NCI-H510A (cell line): ENCODE measurements at places on chromosomes 7 and 10.
A peak's percentile ranks its signal among the peaks of the same experiment; 100 is the strongest.

GRCh38 chr10:88989824-88990383 is 694 bp upstream of the FAS start:
- DNase-seq = no peak

DNA sequence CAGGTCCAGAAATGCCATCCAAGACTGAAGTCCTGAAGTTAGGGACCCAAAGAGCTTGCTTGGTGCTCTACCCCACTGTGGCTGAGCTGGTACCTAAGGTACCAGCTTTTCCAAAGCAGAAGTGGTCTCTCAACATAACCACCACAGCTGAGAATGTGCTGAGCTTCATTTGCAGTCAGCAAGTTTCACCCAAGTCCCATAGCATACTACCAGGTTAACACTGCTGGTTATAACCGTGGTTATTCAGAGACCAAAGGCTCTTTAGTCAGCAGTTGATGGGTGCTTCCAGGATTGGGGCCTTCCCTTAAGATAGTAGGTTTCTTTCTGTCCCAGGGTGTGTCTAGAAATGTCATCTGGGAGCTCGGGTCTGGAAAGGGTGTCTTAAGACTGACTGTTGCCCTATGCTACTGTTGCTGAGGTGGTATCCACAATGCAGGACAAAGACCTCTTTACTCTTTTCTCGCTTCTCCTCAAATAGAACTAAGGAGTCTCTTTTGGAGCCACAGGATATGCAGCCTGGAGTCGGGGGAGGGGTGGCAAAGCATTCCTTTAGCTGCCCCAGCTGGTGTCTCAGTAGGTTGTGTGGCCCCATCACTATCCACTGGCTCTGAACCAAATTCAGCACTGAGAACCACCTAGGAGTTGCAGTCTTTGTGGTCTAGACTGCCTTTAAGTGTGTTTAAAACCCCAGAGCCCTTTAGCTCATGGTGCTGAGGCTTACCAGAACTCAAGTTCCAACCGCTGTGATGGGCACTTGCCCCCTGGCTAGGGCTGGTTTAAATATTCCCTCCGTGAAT is 354.9 kb upstream of the SEMA3C start:
- DNase-seq = no peak

DNA sequence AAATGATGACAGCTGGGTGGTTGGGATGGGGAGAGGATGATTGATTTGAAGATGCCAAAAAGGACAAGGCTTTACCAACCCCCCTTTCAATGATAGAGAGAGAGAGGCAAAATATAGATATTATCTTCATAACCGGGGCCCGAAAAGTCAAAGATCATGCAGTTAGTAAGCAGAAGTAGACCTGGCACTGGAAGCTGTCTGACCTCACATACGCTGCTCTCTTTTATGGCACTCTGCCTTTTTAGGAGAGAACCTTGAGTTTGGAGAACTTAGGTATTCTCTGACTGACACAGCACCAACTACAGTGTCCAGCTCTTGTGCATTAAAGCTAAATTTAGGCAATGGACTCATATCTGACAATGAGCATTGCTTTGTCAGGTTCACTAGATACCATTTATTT is 30.7 kb downstream of the CNNM2 start:
- no peak for DNase-seq

DNA sequence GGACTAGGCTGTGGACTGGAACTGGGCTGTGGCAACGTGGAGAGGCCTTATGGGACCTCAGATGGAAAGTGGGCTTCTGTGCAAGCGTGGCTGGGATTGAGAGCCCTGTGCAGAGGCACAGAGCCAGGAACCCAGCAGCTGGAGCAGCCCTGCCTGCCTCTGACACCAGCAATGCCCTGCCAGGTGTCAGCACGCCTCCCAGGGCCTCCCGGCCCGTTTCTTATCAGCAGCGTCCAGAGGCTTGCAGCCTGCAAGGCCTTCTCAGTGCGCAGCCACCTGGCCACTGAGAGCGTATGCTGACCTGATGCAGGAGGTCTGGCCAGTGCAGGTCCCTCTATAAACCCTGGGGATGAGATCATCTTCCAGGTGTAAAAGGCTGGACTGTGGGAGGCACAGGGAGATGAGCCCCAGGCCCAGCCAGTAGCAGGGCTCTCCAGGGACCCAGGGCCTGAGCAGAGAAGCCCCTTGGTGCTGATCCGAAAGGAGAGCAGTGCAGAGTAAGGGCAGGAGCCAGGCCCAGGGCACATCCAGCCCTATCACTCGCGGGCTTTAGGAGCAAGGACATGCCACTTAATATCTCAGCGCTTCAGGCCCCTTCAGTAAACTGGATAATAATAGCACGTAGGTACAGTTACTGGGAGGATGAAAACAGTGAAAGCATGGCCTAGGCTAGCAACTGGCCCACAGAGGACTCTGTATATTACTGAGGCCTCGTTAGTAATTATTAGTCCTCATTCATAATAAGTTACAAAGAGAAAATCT is 38.8 kb upstream of the ANTXRL start:
- DNase-seq = no peak

GRCh38 chr7:40047661-40048060 is 86.8 kb downstream of the MPLKIP start:
- DNase-seq = no peak

DNA sequence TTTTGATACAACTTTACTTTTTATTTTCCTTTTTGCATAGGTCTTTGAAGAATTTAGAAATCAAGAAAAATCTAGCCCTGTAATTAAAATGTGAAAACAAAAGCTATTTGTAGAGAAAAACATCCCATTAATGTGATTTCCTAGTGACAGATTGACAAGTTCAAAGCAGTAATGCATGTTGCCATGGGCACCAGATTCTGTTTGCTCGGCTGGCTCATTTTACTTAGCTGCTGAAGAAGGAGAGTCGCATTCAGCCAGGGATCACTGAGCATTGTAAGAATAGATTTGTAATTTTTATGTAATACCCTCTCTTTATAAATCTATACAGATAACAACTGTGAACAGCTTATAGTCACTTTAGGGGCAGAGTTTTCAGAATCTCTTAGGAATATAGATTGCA is 28.5 kb downstream of the DNAJB9 start:
- DNase-seq = peak; percentile 27

DNA sequence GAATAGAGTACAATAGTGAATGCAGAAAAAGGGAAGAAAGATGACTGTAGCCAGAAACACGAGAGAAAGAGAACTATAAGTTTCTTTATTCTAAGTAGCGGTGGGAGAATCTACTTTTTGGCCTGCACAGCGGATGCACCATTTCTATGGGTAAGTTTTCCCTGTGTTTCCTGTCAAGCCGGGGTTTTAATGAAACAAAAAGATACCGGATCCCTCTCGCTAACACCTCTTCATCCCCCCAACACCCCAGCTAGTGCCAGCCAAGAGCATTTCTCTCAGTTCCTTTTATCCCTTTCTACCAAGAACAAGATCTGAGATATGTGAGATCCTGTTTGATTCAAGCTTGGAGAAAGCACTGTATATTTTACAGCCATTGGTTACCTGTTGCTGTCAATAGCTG is 14.7 kb downstream of the PTPRZ1 start:
- no peak for DNase-seq

DNA sequence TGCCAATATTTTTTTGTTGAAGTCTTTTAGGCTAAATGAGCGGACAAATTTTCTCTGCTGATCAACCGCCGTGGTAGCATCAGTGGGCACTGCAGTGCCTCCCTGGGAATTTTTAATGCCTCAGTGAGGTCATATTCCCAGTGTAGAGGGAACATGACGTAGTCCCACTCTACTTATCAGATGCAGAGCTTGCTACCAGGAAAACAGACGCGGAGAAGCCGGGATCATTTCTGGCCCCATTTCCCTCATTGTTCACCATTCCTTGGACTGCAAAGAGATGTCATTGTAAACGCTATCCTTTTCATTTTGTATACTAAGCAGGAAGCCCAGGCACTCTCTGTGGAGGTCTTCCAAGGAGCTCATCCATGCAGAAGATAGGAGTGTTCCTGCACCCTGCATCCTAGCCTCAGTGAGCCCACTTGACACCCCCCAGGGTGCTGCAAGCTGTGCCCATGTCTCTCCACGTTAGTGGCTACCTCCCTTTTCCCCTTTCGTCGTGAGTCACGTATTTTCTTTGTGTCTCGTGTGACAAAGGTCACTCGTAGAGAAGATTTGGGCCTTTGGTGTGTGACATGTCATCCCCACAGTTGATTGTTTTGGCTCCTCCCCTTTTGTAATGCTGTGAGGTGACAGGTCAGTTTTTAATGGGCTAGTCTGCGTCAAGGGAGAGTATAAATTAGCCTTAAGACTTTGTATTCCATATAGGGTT is 145.5 kb downstream of the TCF7L2 start:
- no peak for DNase-seq

- no peak for DNase-seq
Observed at GRCh38 chr7:112383671-112384417, 66.4 kb upstream of the IFRD1 start.

GRCh38 chr10:77524281-77524711 is 113.3 kb downstream of the KCNMA1 start:
- DNase-seq = no peak

DNA sequence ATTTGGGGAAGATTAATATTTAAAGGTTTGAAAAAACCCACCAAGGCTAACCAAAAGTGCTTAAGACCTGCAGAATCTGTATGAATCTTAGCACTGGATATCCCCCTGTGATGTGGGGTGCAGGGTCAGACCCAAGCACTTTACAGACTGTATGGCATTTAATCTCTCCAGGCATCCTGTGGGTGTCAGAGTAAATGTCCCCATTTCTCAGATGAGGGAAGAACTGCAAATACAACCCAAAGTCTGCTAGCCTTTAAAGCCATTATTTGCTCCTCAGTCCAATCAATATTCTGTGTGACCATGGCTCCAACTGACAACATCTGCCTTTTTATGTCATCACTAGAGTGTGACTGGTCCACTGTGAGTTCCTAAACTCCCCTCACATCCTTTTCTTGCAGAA is 10.0 kb upstream of the MBL2 start:
- no peak for DNase-seq

DNA sequence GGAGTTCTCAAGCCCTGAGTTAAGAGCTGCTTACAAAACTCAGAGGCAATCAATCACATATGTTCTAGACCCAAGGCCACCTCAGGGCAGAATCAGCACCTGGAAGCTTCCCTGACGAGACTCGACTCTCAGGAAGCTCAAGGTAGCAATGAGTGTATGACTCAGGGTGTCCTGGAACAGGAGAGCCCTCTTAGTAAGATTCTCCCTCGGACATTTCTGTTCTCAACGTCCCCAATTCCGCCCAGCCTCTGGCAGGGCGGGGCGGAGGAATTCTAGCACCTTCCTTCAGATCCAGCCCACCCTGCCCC is 39.6 kb upstream of the PROSER2 start:
- DNase-seq = no peak

GRCh38 chr10:47165711-47166404 is 134.1 kb upstream of the GDF10 start:
- DNase-seq = no peak

- DNase-seq = no peak
Observed at GRCh38 chr7:130950741-130951140, 216.7 kb upstream of the KLF14 start.

DNA sequence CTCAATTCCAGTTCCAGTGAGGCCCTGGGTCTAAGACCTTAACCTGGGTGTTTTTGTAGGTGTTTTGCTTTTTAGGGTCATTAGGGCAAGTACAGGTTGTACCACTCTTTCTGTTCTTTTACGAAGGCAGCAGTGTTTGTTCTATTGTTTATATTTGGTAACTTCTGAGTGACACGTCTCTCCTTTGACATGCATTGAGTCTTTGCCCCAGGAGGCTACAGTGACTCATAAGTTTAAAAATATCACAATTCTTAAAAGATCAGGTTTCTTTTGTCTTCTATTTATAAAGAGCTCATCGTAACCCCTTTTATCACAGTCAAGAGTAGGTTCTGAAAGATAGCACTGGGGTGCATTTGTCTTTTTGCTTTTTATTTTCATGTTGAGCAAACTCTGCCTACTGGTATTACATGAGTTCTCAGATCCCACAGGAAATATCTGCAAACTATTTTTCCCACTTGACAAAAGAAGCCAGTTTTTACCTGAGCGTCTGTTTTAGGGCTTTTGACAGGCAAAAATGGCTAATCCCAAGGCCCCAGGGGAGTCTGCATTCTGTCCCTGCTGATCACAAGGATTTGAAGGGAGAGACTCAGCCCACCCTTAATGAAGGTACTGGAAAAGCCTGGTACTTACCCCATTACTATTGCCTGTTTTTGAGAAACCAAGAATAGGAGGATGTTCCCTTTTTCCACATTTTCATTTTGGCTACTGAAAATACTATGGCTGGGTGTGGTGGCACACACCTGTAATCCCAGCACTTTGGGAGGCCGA is 7.9 kb downstream of the NUDT13 start:
- no peak for DNase-seq

DNA sequence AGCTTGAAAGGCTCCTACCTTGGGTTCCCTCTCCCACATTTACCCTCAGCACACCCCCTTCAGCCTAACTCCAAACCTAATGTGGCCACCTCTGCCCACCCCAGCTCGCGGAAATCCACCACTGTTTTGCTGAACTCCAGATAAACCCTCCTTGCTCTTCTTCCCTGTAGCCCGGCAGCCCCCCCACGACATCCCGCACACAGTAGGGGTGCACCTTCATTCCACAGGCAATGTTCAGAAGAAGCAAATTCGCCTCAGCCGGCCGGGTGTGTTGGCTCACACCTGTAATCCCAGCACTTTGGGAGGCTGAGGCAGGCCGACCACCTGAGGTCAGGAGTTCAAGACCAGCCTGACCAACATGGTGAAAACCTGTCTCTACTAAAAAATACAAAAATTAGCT is 17.4 kb downstream of the CTBP2 start:
- DNase-seq = no peak
